Activated CD4-positive, alpha-beta memory T cell treated with anti-CD3 and anti-CD28 coated beads, Interleukin-2, amount 10 ng/mL, durations not matched to agents 7 days and 5 days (primary cell): ENCODE measurements at places on chromosomes 12 and 14.
A peak's percentile ranks its signal among the peaks of the same experiment; 100 is the strongest.

DNA sequence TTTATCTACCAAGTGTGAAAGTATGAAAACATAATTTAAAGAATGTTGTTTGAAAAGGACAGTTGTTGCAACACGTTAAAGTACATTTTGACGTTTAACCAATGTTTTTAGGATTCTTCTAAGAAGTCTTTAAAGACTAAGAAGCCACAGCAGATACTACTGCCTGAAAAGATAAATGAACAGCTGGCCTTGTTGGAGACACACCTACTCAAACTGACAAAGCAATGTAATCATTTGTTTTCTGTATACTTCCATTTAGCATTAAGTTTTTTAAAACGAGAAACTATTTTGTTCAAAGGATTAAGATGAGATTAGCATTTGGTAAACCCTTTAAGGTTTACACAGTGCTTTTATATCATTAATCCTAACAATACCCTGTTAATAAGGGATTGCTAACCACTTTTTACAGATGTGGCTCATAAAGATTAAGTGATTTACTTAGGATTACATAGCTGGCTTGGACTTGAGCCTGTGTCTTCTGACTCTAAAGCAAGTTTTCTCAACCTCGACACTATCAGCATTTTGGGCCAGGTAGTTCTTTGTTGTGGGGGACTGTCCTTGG is 134.4 kb downstream of the CFAP54 start:
- no peak for DNase-seq

DNA sequence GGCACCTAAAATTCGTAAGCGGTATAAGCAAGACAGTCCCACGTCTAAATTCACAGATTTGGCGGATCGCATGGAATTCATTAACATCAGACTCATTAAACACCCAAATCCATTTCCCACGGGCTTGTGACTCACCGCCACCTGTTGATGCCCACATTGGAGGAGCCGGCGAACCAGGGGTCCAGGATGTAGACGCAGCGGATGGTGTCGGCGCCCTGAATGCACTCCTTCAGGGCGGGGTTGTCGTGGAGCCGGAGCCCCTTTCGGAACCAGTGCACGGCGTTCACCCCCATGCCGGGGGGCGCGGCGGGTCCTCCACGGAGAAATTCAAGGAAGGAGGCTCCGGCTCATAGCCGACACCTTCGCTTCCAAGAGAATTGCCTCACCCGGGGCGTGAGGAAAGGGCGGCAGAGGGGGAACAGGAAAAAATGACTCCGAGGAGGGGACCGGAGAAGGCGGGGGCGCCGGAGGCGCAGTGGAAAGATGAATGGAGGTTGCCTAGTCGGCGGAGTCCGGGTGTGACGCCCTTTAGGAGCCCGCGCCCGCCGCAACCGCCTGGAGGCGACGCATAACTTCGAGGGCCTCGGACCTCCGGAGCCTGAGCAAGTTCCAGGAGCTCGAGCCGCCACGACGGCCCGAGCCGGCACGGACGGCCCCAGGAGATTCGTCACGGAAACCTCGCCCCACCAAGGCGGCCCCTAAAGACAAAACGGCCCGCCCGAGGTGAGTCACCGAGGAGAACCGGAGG is 506 bp downstream of the CRY1 start:
- peak; percentile 72 for DNase-seq

DNA sequence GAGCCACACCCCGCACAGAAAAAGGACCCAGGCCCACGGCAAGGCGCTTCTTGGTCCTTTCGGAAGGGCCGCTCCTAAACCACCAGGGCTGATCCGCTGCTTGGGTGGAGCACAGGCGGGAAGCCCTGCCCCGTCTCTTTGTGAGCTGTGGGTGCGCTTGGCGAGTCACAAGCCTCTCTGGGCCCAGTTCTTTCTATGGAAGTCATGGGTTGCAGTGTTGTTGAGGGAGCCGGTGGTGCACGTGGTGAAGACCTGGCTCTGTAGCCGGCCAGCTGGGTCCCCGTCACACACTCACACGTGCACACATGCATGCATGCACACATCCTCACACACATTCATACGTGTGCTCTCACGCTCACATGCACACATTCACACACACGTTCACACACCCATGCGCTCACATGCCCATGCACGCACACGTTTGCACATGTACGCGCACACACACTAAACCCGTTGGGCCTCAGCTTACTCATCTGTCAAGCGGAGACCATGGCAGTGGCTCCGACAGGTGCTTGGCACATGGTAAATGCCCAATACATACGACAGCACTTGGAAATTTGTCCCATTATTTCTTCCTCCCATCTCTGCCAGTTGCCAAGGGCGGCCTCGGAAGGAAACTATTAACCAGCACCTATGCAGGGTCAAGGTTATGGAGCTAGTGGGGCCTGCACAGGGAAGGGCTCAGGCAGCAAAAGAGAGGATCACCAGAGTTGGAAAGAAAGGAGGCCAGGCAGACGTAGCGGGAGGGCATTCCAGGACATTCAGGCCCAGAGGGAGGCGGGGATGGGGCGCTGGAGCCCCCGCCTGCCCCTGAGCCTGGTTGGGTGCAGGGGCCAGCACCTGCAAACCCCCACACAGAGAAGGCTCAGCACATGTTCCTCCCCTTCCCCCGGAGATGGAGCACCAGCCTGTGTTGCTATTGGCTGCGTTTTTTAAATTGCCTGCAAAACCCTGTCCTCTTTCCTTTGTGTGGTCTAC is 96.9 kb downstream of the SETD3 start:
- no peak for DNase-seq

DNA sequence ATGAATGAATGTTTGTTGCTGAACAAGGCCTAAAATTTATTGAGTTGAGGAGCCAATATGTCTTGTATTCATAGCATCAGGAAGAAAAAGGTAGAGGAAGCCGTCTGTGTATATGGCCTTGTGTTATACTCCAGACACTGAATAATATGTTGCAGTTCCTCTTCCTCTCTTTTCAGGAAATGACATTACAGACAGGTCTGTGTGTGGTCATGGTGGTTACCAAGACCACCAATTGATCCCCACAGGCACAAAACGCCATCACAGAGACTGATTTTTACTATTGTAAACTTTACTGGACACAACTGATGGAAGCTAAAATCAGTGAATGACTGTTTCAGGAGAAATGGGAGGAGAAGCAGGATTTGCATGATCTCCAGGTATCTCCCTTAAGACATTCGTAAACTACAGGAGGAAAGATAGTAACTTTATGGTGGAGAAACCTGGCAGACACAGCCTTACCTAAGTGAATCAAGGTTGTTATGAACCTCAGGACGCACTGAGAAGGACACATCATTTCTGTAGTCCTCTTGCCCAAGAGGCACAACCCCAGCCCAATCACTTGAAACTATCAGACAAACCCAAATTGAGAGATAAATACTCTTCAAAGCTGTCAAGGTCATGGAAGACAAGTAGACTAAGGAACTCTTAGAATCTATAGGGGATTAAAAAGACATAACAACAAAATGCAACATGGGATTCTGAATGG is 334.1 kb upstream of the RGS6 start:
- DNase-seq = peak; percentile 30

GRCh38 chr14:37550511-37550910 is 44.5 kb downstream of the FOXA1 start:
- no peak for DNase-seq

DNA sequence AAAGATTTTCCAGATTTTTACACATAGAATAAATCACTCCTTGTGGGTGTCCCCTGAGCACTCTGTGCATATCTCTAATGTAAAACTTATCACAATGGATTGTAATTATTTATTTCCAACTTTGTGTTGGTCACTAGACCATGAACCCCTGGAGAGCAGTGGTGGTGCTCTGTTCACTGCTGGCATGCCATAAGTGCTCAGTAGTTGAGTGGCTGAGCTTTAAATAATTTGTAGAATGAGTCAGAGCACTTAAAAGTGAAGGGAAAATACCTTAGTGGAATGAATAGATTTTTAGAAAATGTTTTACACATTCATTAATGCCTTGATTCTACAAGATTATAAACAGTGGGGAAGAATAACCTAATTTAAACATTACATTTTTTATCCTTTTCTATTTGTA is 6.3 kb downstream of the MGAT4C start:
- no peak for DNase-seq

- no peak for DNase-seq
Measured at GRCh38 chr12:117333331-117333881, 28.0 kb downstream of the NOS1 start.

- DNase-seq = no peak
Measured at GRCh38 chr12:131855521-131856142, 27.4 kb downstream of the MMP17 start.

- DNase-seq = no peak
Measured at GRCh38 chr14:64637735-64638473, 66.3 kb upstream of the PLEKHG3 start.

GRCh38 chr12:38983117-38983571 is 77.8 kb upstream of the CPNE8 start:
- no peak for DNase-seq

DNA sequence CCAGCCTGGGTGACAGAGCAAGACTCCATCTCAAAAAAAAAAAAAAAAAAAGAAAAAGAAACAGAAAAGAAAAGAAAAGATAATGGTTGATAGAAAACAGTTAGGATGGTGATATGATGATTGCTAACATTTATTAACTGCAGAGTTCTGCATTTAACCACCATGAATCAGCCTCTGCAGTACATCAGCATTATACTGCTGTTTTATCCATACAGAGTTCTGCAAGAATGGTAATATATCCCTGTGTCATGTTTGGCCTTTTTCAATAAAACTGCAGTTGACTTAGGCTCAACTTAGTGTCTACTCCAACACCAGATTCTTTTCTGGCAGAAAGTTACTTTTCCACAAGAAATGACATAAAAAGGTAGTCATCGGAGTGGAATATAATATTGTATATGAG is 62.6 kb downstream of the DUSP6 start:
- no peak for DNase-seq

DNA sequence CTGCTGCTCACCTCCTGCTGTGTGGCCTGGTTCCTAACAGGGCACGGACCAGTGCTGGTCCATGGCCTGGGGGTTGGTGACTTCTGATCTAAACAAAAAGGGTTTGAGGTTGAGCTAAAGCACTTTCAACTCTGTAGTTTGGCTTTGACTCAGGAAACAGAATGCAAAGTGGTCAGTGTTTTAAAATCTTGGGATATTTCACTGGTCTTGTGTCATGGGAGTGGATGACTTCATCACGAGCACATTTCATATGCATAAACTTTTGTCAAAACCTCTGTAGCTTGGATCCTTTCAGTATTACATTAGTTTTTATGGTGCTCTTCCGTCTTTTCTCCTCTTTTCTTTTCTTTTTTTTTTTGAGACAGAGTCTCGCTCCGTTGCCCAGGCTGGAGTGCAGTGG is 25.6 kb downstream of the FAM161B start:
- no peak for DNase-seq

- DNase-seq = no peak
Measured at GRCh38 chr12:46562625-46563225, 190.2 kb upstream of the SLC38A2 start.

GRCh38 chr12:95368931-95369330 is 105.0 kb upstream of the METAP2 start:
- no peak for DNase-seq

- peak; percentile 47 for DNase-seq
Measured at GRCh38 chr12:132600048-132601032, 10.0 kb downstream of the LRCOL1 start.

DNA sequence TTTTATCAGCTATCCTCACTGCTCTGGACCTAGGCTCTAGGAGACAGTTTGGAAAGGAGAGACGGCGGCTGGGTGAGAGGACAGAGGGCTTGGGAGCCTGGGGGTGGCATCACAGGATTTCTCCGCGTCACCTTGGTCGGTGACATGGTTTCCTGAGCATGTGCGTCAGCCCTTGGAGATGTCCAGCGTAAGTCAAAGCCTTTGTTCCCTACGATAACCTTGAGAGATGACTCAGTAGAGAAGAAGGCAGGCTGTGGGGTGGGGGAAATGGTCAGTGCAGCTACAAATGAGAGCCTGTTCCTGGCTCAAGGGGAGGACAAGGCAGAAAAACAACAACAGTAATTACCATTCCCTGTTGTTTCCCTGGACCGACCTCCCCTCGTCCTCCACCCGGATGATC is 90.2 kb upstream of the TBX3 start:
- DNase-seq = no peak

DNA sequence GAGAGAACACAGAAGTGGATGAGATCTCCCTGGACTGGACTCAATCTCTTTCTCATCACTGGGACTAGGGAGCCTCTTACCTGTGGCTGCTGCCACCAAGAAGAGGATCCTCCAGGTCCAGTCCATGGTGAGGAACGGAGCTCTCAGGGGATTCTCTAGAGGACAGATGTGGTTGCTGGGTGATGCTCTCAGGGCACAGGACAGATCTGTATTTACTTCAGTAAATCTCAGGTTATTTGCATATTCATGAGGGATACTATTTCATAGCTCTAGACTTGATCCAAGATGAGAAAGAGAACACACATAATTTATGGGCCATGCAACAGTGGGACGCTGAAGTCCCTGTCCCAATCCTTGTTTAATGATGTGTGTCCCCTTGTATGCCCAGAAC is 460.5 kb downstream of the TMEM121 start:
- DNase-seq = no peak

- DNase-seq = peak; percentile 73
Measured at GRCh38 chr12:12441843-12442461, 85.1 kb downstream of the BORCS5 start.

GRCh38 chr12:58415716-58416115 is 474.3 kb downstream of the ATP23 start:
- DNase-seq = no peak

- no peak for DNase-seq
Measured at GRCh38 chr14:24335461-24336171, 745 bp upstream of the ADCY4 start.

GRCh38 chr12:116459011-116459875 is 99.9 kb upstream of the MAP1LC3B2 start:
- no peak for DNase-seq

DNA sequence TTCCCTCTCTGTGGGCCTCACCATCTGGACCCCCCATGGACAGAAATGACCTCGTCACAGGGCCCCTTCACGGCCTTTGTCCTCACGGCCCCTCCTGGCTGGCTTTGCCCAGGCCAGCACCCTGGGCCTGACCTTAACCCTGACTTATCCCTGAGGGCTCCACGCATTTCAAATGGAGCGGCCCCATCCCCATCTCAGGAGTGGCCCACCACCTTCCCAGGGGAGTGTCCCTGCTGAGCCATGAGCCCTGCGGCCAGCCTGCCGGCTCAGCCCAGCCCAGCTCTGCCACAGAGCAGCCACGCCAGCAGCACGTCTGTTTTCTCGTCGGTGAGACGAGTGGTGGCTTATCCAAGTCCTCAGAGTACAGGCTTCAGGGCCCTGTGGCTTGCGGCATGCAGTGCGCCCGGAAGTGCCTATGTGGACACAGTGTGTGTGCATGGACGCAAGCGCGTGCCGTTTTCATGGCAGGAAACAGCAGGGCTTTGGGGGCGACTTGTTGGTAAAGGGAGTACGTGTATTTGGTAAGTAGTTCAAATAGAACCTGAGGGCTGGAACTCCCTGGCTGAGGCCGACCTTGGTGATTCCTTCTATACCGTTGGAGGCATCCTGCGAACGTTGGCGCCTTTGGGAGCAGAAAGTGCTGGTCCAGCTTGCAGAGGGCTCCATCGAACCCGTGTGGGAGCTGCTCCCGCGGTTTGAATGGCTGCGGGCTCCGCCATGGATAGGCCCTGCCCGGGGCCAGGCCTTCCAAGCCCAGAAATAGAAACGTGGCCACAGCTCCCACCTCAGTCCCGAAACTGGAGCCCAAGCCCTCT is 52.1 kb downstream of the LRCOL1 start:
- peak; percentile 19 for DNase-seq
